ENCODE measurements at places on chromosomes 5 and 9.

DNA sequence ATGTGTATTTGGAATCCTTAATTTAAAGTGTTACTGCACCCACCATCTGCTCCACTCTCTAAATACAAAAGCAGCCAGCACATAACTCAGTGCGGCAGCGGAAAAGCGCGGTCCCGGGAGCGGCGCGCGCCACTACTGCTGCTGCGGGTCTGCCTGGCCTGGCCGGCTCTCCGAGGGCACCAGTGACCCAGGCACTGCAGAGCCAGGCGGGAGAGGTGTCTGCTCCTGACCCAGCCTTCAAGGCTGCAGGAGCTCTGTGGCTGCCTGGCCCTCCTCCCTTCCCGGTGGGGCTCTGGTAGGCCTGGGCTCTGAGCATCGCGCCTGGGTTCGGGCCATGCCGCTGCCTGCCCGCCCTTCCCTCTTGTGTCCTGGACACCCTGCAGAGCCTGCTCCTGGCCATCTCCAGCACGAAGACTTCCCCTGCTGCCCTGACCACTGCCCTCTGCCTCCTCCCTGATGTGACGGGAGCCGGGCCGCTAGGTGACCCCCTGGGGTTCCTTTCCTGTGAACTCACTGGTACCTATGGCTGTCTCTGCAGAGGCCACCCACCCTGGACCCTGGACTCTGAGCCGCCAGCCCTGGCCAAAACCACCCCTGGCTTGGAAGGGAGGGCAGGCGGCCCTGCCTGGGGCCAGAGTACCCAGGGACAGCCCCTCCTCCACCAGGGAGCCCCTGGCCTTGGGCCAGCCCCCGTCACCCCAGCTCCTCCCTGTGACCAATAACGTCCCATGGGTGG lies 32.8 kb upstream of the UBAC1 start:
- no peak for DNase-seq

GRCh38 chr5:122788996-122789395 lies 14.1 kb downstream of the SNX2 start:
- no peak for DNase-seq

DNA sequence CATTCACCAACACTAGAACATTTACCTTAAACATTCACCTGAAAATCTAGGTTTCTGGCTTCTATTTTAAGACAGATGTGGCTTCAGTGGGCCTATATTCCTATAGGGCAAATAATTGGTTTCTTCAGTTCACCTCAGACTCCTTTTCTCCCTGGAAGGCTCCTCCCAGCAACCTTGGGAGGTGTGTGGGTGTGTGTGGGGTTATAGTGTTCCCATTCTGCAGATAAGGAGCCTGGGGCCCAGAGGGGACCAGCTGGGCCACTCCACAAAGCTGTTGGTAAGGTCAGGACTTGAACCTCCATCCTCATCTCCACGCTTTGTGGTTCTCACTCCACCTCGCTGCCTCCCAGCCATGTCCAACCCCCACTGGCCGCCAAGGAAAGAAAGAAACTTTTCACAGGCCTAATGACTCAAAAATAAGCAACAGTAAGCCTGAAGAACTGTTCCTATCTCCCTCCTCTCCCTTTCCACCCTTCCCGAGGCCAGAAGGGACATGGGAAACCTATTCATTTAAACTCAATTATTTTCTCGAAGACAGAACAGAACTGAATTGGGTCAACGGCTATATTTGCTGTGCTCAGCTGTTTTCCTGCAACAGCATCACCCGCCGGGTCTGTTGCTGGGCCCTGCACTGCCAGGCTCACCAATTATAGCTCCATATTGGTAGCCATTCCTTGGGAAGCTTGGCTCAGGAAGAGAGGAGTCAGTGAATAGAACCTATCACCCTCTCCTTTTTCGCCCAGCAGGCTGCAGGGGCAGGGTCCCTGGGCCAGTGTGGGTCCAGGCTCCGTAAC lies 78.5 kb downstream of the DAB2IP start:
- no peak for DNase-seq

DNA sequence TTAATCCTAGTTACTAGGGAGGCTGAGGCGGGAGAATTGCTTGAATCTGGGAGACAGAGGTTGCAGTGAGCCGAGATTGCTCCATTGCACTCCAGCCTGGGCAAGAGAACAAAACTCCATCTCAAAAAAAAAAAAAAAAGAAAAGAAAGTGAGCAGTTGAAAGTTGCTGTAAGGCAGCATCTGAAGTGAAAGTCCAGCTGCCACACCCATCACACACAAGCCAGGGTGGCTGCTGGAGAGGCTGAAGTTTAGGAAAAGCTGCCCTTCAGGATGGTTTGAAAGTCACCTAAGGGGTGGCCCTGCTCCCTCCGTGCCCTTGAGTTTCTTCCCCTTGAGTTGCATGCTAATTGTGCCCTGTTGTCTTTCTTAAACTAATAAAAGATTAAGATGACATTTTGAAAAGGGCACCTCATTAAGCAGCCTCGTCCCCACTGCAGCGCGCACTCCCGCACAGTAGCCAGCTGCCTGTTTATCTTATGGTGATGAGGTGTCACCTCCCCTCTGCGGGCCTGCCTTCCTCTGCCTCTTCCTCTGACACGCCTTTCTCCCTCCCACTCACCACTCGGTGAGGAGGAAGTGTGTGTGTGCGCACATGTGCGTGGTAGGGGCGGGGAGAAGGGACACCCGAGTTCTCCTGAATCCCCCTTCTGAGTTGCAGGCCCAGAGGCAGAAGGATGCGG lies 104.2 kb upstream of the PANK3 start:
- DNase-seq = no peak

- DNase-seq = no peak
Observed at GRCh38 chr5:6159832-6160430, 218.4 kb downstream of the MED10 start.

DNA sequence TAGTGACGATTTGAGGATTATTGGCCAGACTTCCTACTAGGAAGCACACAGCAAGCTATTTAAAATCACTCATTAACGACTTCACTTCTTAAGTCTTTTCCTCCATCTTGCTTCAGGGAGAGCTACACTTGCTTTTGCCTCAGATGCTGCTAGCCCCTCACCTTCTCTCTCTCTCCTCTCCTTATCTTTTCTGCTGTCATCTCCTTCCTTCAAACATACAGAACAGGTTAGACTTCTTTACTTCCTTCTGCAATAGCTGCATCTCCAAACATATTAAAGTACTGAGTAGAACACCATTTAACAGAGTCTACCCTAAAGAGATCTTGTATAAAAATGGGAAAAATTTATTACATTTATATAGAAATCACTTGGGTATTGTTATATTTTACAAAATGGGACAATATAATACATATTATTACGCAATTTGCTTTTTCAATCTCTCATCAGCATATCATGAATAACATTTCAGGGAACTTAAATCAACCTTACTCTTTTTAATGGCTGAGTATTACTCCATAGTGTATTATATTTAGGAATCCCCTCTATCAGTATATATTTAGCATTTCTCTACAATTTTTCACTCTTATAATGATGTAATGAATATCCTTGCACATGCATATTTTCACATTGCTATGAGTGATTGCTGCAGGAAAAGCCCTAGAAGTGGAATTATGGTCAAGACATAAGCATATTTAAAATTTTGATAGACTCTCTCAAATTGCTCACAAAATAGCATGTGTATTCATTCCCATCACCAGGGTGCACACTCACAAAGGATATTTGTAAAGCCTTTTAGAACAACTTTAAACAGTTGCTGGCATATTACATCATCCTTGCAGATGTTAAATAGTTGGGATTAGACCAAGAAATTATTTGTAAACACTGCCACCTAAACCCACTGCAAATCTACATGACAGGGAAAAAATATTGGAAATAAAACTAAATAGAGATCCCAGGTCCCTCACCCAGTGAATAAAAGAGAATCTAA lies 164.5 kb upstream of the NFIB start:
- DNase-seq = no peak

- DNase-seq = peak; percentile 95
Observed at GRCh38 chr9:121267689-121268597, at the start of gene GSN. TSS of gene GSN (plus strand) at chr9:121268162. CDS start at chr9:121301972, 33,810 bp downstream.

- DNase-seq = no peak
Observed at GRCh38 chr9:72557549-72557948, 36.1 kb downstream of the TMC1 start.

DNA sequence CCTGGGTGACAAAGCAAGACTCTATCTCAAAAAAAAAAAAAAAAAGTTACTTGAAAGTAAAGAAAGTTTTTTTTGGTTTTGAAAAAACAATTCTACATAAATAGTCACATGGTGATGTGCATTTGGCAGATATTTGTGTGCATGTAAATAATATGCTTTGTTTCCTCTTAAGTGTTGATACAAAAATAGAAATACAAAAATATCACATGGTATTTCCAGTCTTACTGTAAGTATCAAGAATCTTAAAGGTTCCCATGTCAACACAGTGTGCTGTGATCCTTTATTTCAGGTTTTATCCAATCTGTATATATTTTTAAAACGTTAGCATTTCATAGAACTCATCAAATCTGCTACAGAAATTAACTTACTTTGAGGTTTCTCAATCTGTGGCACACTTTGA lies 521.9 kb downstream of the TLE4 start:
- DNase-seq = no peak

- DNase-seq = no peak
Observed at GRCh38 chr9:76198336-76198735, 195.9 kb downstream of the RFK start.

- no peak for DNase-seq
Observed at GRCh38 chr9:98007251-98007928, 24.2 kb downstream of the ANP32B start.

- no peak for DNase-seq
Observed at GRCh38 chr5:96338091-96338490, 95.0 kb downstream of the PCSK1 start.

DNA sequence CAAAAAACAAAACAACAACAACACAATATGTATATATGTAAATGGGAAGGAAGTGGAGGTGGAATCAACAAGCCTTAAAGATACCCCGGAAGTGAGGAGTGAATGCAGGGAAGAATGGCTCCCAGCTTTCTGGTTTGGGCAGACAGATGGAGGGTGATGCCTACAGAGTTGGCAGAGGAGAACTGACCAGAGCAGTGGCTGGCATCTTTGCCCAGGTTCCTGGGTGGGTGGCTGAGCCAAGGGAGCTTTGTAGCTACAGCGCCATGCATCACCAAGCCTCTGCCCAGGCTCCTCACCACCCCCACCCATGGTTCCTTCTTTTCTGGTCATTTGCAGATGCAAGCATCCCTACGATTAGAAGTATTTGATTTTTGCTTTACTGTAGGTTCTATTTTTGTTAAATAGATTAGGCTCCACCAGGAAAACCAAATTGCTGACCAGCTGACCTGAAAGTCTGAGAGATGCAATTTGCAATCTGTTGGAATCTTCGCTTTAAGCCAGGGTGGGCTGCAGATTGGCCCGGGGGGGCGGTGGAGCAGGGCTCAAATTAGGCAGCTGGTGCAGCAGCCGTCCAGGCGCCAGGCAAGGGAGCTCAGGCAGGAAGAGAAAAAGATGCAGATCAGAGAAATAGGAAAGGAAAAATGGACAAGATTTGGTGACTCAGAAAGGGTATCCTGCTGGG lies 163.3 kb upstream of the TBC1D2 start:
- DNase-seq = no peak
